ENCODE measurements at places on chromosomes 2 and 18.

DNA sequence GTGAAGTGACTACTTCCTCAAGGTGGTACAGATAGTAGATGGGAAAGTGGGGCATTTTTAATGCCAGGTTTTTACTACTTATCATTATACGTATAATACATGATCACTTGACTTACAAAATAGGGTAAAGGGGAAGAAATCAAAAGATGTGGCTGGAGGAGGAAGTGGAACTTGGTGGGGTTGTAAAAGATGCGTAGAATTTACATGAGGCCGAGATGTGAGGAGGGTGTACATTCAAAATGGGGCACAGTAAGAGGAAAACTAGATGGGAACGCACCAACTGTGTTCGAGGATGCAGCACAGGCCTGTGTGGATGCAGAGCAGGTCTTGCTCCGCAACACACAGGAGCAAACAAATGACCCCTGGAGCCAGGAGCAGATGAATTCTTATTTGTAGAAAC is 403.3 kb downstream of the TXNL1 start:
- DNase-seq = peak; percentile 77

GRCh38 chr2:237298151-237299118 is 115.5 kb downstream of the COL6A3 start:
- no peak for DNase-seq

- DNase-seq = no peak
Measured at GRCh38 chr18:77524909-77525308, 275.3 kb downstream of the GALR1 start.

GRCh38 chr18:23238152-23238531 is 102.9 kb downstream of the CABLES1 start:
- DNase-seq = no peak

DNA sequence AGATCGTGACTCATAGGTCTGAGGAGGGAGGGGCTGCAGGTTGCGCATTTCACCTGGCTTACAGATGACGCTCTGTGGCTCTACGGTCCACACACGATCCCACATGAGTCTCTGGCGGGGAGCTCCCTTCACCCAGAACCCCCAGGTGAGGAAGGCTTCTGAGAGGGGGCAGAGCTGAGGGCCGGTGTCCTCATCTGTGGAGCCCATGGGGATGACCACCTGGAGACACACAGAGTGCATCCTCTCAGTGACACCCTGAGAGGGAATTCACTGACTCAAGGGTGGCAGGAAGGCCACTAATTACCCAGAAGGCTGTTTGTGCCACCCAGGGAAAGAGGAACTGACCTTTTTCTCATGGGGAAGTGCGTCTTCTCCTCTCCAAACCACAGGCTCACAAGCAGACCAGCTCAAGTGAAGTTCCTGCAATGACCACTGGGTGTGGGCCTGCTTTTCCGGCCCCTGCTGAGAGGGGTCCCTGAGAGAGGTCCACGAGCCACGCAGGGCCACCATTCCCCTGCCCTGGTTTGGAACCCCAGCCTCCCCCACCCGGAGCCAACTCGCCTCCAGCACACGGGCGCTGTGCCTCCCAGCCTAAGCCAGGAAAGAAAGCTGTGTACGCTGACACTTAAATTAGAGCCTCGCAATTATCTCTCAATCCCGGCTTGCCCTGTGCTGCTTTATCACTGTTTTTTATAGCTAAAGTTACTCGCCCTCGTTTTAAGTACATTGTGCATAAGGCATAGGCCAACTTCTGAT is 114.1 kb downstream of the BCL11A start:
- DNase-seq = peak; percentile 94

GRCh38 chr2:28152585-28153280 is 239.9 kb upstream of the FOSL2 start:
- no peak for DNase-seq

GRCh38 chr18:260547-260946 is 7.3 kb downstream of the THOC1 start:
- DNase-seq = no peak

DNA sequence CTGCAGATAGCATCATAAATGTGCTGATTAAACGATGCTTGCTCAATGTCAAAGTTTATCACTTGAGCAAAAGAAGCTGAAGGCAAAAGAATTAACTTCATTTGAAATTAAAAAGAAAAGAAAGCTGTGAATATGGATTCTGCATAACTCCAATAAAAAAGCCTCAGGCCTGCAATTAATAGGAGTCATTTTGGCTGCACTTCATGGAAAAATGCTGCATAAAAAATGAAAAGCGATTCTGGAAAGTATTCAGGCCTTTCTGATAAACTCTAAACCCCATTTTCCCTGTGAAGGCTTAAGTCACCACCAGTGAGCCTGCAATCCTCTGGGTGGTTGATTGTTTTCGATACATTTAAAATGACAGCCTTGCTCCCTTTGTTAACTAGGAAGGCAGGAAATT is 1793.4 kb downstream of the SUCLG1 start:
- no peak for DNase-seq

- no peak for DNase-seq
Measured at GRCh38 chr18:45666006-45666405, 50.7 kb downstream of the SLC14A2 start.

DNA sequence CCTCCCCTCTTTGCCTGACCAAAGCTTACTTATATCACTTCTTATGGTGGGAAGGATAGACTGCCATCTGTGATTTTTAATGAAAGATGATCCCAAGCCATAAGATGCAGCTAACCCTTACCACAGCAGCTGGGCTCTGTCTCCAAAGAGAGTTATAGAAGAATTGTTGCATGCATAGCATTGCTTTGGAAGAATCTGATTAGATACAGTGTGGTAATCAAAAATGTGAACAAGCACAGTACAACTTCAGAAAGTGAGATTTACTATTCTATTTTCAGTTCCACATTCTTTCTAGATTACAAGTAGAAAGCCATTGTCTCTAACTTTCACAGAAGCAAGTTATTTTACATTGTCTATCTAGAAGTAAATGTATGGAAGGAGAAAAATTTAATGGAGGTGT is 129.0 kb upstream of the ACVR2A start:
- DNase-seq = no peak

DNA sequence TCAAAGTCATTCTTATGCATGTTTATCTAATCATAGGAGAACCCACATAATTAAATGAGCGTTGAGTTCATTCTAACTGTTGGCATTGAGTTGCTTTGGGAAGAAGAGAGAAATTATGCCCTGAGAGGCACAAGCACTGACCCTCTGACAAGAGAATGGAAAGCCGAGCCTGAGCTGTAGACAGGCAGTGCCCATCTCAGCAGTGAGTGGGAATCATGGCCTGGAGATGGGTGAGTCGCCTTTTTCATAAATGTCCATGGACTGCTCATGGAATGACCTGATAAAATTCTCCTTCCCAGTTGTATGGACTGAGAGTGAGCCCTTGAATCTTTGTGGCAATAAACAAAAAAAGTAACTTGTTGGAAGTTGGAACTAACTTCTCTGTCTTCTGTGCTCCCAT is 21.4 kb upstream of the MYO3B start:
- DNase-seq = no peak

DNA sequence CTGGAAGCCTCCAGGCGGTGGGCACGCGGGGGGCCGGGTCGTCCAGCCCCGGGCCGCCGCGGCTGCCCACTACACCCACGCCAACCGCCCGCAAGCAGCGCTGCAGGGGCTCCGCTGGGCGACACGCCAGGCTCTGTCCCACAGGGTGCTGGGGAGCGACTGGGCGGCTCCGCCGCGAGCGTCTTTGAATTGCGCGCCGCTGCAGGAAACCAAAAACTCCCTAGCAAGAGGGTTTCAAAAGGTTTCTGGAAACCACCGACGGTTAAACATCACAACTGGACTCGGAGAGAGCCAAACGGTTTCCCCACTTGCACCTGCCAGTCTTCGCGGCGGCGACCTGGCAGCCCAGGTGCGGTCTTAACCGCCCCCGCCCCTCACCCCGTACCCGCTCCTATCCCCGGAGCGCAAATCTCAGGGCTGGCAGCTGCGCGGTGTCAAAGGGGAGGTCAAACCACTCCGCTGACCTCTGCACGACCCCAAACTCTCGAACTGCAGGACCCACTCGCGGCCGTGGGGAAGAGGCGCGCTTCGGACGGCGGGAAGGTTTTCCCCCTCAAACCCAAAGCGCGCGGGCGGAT is 1.0 kb downstream of the CXCR4 start:
- DNase-seq = peak; percentile 84

DNA sequence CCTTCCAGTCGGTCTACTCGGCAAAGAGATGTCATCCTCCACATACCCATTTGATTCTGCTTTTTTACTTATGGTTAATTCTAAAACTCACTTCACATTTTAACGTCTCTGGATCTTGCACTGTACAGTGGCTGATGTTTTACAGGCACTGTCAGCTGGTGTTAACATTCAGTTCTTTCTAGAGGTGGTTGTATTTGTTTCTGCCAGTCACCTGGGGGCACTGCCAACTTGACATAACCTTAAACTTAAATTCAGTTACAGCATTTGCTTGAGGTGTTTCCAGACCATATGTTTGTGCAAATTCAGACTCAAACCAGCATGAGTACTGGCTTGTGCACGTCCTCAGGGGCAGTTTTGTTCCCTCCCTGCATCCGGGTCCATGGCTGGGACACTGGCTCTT is 5.3 kb upstream of the TMEM185B start:
- DNase-seq = no peak

DNA sequence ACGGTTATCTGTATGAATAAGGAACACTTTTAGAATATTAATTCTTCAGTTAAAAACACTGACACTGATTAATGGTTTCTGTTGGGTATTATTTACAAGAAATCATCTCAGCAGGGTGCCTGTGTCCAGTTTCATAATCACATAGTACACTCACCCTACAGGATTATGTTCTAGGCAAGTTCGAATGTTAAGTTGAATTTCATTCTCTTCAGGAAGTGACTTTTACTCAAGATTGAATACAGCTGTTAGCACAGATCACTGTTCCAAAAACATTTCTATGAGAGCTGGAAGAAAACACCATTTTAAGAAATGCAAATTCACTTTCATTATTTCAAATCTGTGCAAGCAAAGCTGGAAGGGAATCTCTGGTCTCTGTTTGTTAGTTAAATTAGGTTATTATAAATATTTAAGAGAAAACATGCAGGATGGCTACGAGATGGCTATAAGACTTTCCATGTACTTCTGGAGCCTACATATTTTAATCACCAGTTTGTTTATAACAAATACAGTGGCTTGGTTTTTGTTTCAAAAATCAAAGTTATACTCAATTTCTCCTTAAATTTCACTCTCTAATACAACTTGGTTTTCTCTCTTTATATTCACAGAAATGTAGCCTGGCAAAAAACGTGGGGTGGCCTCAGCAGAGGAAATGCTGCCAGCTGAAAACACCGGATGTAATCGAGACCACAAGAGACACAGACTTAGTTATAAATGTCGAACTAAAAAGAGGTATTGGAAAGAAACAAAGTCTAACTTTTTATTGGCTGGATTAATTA is 65.8 kb downstream of the RBMS1 start:
- DNase-seq = peak; percentile 55

DNA sequence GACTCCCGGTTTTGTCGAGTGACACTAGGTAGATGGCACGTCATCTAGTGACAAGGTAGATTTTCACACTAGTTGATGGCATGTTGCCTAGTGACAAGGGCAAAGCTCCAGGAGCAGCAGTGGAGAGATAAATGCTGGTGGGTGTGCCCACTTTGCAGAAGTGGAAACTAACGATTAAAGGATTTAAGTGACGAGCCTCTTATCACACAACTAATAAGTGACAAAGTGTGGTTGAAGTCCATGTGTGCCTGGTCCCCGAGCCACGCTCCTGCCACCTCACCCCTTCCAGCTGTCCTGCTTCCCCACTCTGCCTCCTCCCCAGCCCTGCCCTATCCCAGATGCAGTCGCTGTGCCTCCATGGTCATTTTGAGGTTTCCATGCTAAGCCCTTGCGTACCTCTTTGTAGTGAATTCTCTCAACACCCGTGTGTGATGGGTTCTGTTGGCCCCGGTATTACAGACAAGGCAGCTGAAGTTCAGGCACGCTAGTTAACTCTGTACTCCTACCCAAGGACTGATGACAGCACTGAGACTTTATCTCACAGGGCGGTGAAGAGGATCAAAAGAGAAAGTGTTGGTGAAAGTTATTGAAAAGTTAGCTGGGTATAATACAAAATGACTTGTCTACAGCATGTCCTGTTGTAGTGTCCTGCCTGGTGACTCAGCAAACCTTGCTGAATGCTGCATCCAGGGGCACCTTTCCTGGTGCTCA is 113.4 kb upstream of the GLI2 start:
- no peak for DNase-seq

- DNase-seq = no peak
Measured at GRCh38 chr2:88136817-88137216, 9.0 kb upstream of the FABP1 start.

- DNase-seq = no peak
Measured at GRCh38 chr2:1482253-1482675, 69.0 kb downstream of the TPO start.

- no peak for DNase-seq
Measured at GRCh38 chr18:11719050-11719449, 30.0 kb downstream of the GNAL start.

DNA sequence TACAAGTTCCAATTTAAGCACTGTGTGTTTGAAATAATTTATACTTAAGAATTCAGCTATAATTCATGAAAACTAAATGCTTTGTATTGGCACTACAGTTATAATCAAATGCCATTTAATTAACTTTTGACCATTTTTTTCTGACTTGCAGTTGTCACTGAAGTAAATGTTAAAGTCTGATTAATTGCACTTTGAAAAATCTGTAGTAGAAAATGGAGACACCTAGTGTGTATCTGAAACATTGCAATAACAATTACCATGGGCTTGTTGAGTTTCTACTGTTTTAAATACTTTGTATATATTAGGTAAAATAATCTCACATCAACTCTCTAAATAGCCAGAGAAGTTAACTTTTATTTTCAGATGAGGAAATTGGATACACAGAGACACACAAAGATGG is 458.6 kb upstream of the FSIP2 start:
- no peak for DNase-seq

GRCh38 chr18:63339920-63340484 is 20.4 kb upstream of the BCL2 start:
- DNase-seq = peak; percentile 62

DNA sequence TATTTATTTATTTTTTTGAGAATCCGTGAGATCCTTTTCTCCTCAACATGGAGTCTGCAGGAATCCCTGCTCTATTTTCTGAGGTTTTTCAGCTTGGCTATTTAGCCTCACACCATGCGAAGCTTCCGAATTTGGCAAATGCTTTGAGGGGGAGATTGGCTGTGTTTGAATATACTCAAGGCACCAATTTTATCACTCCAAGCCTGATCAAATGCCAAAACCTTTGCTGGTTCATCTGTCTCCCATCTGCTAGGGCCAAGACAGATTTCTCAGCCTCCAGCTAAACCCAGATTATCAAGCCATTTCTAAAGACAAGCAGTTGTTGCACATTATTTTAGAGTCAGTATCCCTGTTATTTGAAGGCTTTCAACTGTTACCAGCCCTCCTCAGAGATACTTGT is 295.7 kb downstream of the XIRP2 start:
- no peak for DNase-seq

DNA sequence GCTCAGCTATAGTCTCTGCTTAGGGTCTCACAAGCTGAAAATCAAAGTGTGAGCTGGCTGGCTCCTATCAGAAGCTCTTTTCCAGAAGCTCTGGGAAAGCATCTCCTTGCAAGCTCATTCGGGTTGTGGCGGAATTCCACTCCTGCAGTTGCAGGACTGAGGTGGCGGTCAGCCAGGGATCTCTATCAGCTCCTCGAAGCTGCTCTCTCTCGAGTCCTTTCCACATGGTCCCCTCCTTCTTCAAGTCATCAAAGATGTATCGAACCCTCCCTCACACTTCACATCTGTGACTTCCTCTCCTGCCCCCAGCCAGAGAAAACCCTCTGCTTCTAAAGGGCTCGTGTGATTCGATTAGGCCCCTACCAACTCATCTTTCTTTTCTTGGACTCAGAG is 141.7 kb downstream of the ZFP36L2 start:
- DNase-seq = no peak
